Esophagus mucosa (tissue), 1 donor: ENCODE measurements at places on chromosomes 3 and 15. TPM values are rescaled to one million over a fixed set of nuclear protein-coding genes. Genes with fewer than 3 reads are reported as not detected.

The CTXN2 gene
- not detected for total RNA-seq

The FILIP1L gene
- 2.3 TPM for total RNA-seq

- ATAC-seq: no peak
These were observed 45.9 kb upstream of the ACTC1 start for GRCh38 chr15:34841262-34841725.

GRCh38 chr3:119125742-119126504, 20.0 kb upstream of the TEX55 start:
- ATAC-seq: no peak

GRCh38 chr3:100650651-100651619, 41.5 kb downstream of the ADGRG7 start:
- no peak for ATAC-seq

DNA sequence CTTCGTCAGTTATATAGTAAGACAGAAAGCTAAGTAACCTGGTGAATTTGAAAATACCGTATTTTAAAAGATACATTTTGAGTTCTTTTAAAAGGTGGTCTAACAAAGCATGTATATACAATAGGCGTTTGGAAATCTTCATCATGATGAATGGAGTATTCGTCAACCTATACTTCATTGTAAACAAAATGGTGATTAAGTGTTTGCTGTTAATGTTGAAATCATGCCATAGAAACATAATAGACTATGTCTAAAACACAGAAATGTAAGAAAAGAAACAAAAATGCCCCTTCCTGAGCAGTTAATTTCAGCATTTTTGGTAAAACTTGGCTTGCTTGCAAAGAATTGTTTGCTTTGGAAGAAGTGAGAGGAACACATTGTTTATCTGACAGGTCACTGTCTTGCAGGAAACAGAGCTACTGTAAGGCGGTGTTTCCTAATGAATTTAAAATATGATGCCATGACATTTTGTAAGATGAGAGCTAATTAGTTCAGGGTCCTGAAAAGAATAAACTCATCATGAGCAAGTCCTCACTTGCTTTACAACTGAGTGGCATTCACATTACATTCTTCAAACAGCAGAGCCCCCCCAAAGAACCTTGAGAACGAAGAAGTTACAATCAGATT, 126.7 kb downstream of the SERPINI1 start:
- no peak for ATAC-seq

DNA sequence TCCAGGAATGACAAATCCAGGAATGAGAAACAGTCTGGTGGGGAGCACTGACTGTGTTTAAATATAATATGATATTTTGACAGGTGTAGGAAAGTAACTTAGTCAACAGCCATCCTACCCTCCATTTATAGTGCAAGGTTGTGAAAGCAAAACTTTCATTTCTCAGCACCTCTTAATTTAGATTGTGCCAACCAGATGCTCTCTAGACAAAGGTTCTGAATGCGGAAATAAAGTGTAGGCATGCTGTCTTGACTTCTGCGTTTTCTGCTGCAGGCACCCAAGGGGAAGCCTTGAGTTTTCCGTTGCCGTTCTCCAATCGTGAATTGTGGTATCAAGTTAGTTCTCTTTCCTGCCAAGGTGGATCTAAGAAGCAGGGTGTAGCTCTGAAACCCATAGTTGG, 261.9 kb upstream of the SUCLG2 start:
- ATAC-seq: no peak

DNA sequence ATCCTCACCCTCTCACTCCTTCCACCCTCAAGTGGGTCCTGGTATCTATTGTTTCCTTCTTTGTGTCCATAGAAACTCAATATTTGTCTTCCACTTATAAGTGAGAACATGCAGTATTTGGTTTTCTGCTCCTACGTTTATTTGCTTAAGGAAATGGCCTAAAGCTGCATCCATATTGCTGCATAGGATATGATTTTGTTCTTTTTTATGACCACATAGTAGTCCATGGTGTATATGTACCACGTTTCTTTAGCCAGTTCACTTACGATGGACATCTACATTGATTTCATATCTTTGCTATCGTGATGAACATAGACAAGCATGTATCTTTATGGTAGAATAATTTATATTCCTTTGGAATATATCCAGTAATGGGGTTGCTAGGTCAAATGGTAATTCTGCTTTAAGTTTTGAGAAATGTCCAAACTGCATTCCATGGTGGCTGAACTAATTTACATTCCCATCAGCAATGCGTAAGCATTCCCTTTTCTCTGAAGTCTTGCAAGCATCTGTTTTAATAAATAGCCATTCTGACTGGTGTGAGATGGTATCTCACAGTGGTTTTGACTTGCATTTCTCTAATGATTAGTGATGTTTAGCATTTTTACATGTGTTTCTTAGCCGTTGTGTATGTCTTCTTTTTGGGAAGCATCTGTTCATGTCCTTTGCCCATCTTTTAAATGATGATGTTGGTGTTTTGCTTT, 650.2 kb downstream of the ZNF385D start:
- ATAC-seq: no peak

The GOLGA8G gene
- total RNA-seq: not detected

- ATAC-seq: no peak
These were observed 526.5 kb upstream of the PROK2 start for GRCh38 chr3:72311425-72311824.

DNA sequence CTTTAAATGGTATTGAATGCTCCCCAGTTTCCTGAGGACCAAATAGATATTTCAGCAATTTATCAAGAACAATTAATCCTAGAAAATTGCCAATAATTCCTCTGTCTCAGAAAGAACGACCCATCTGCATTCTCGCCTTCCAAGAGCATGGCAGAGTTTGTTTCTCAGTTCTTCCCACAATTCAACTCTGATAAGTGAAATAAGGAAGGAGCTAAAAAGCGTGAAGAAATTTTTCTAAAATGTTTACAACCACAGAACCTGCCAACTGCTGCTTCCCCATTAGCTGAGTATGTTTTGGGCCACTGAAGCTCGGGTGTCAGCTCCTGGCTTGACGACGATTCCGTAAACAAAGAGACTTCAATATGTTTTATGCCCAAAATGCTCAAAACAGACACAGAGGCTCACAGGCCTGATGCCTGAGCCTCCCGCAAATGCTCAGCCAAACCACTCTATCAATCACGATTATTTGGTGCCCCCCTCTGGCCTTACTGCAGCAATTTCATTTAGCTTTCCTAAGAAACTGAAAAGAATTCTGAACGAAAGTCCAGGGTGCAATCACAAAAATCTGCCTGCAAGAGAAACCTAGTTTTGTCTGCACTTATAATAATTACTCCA, 259.2 kb upstream of the CCDC54 start:
- no peak for ATAC-seq

DNA sequence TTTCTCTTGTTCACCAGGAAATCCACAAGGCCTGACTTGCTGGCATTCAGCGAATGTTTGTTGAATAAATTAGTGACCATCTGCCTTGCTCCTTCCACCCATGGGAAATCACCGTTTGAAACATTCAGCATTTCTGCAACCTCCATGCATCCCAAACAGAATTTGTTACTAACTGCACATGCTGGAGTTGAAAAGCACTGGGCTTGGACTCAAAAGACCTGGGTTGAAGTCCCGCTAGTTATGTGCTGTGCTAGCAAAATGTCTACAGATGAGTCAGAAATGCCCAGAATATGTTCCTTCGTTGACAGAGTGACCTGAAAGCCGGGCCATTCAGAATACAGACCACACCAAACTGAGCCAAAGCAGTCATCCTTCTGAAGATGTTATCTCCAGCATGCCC, 144.6 kb downstream of the ALDH1A2 start:
- no peak for ATAC-seq

The SMCO1 gene
- not detected for total RNA-seq

DNA sequence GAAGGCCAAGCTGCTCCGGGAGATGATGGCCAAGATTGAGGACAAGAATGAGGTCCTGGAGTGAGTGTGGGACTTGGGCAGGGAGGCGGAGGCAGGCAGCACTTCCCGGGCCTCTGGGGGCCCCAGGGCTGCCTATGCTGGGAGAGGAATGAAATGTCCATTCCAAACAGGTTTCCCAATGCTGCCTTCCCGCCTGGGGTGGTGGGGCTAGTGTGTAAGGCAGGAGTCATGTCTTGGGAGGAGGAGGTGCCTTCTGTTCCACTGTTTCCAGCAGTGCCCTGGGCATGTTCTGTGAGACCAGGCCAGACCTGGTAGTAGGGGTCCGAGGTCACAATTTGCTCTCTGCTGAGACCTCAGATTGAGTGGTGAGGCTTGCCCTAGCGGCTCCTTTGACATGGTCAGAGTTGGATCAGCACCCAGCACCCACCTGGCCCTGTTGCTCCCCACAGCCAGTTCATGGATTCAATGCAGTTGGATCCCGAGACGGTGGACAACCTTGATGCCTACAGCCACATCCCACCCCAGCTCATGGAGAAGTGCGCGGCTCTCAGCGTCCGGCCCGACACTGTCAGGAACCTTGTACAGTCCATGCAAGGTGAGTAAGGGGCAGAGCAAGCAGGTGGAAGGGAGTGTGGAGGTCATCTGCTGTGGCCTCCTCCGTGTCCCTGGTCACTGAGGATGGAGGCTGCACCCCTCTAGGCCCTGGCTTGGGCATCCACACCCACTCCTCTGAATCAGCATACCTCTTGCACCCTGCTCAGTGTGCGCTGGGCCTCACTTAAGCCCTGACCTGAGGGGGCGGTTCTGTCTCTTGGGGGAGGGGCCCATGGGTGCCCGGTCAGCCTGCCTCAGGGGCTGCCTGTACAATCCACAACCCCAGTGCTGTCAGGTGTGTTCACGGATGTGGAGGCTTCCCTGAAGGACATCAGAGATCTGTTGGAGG, 27.3 kb downstream of the PTPN23 start:
- no peak for ATAC-seq

DNA sequence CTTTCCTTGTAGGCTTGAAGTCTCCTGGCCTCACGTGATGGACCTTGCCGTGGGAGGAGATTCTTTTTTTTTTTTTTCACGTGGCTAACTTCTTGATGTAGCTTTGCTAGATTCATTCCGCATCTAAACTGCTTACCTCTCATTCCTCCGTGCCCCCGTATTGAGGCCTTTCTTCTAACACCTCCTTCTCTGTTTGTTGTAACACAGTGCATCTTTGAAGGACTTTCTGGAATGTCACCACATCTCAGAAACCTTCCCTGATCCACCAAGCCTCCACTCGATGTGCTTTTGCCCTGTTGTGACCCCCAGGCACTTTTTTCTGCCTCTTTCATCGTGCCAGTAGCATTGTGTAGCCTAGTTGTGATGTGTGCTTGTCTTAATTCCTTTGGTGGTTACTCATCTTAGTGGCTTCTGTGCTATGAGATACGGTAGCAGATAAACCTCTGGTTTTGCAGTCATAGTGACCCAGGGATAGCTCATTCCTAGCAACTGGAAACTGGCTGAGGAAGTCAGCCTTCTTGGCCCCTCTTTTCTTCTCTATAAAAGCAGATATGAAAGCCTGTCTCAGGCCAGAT, 1.6 kb upstream of the BNC1 start:
- ATAC-seq: no peak

The MPI gene
- total RNA-seq: 28.2 TPM

- ATAC-seq: peak; percentile 84
These were observed 85.3 kb upstream of the LIMD1 start for GRCh38 chr3:45509038-45509767.

DNA sequence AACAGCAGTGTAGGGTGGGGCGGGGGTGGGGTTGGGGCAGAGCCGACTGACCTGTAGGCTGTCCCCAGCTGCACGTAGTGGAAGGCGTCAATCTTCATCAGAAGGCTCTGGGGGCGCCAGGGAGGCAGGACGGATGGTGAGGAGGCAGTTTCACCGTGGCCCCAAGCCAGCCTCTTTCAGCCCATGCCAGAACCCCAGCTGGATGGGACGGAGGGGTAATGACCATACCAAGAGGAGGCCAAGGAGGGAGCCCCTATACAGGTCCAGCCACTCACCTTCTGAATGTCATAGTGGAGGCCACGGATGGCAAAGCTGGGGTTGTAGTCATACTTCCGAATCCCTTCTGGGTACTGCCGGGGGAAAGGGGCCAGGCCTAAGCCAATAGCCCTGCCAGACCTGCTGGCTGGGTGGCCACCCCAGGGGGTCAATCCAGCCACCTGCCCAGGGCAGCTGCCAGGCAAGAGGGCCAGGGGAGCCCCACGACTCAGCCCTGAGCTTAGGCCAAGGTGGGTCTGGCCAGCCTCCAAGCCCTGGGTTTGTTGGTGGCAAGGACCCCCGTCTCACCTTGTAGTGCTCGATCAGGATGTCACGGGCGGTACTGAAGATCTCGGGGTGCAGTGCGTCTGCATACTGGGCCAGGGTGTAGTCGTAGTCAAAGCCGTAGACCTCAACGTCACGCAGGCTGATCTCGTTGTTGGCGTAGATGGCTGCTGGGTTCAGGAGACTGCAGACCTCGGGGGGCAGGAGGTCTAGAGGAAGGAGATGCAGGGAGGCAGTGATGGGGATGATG, 4.9 kb downstream of the NT5DC2 start:
- no peak for ATAC-seq

GRCh38 chr3:115913069-115913686, 289.9 kb downstream of the GAP43 start:
- no peak for ATAC-seq
